ENCODE measurements at places on chromosomes 5 and 9. TPM values are rescaled to one million over a fixed set of nuclear protein-coding genes. Genes with fewer than 3 reads are reported as not detected.

GRCh38 chr5:32342656-32343055, 29.9 kb upstream of the MTMR12 start:
- no peak for DNase-seq

GRCh38 chr9:70525519-70525918, 111.1 kb upstream of the KLF9 start:
- no peak for DNase-seq

The PCDHB14 gene
- total RNA-seq: 12.3 TPM

The MYMK gene
- not detected for total RNA-seq

DNA sequence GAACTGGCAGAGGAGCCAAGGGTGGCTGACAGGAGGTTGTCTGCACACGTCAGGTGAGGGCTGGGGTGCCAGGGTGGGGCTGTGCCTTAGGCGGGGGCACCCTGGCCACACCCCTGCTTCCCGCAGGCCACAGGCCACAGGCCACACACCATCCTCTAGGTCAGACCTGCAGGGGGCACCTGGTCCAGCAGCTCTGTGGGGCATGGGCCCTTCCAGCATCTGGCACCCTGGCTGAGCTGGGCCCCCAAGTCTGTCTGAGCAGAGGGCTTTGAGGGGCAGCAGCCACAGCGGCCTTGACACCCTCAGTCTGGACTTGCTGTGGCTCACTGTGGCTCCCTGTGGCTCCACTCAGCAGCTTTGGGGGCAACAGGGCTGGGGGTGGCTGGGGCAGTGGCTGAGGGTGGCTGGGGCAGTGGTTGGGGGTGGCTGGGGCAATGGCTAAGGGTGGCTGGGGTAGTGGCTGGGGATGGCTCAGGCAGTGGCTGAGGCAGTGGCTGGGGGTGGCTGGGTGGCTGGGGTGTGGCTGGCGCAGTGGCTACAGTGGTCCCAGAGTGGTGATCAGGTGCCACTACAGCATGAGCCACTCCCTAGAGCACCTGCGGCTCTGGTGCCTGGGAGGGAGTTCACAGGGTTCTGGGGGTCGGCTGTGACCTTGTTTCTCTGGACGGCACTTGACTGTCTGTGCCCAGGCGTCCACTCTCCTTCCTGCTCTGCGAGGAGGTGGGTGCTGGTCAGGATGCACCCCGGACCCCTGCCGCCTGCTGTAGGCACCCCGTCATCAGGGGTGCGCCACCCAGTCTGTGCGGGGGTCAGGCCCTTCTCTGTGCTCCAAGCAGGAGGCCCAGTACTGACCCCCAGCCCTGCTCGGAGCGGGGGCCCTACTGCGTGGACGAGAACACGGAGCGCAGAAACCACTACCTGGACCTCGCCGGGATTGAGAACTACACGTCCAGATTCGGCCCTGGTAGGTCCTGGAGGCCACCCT, 27.1 kb downstream of the NKD2 start:
- no peak for DNase-seq

DNA sequence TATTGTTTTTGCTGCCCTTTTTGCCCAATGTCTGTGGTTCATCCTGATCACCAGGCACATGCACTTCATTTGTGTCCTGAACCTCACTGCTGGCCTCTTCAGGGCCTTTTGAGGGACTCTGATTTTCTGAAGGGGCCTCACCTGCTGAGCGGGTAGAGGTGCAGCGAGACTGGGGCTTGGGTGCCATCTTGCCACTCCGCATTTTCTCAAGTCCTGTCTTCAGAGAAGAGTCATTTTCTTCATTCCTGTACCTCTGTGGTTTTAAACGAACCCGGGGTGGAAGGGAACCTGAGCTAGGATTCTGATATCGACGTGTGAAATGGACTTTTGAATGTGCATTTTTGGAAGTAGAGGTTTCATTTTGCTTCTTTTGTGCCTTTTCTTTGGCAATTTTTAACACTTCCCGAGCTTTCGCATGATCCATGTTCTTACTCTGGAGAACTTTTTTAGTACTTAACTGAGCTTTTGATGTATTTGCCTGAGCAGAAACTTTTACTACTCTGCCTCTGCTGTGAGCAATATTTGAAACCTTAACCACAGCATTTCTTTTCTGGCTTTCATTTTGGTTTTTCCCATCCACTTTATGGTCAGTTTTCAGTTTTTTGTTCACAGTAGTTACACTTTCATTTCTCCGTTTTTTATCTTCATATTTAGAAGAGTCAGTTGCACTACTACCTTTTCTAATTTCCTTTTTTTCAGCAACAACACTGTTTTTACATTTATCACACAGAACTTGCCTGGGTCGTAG, 26.1 kb downstream of the PWWP2A start:
- no peak for DNase-seq

The RGS7BP gene
- 1.7 TPM for total RNA-seq

The CATSPER3 gene
- not detected for total RNA-seq

GRCh38 chr5:177515580-177515979, 1.2 kb downstream of the DDX41 start:
- no peak for DNase-seq
